ENCODE measurements at places on chromosomes 5 and 9. TPM values are rescaled to one million over a fixed set of nuclear protein-coding genes. Genes with fewer than 3 reads are reported as not detected.

- no peaks in the 10 kb centered on the region for H3K4me1 ChIP-seq
- H3K27ac ChIP-seq, result no peak overlapping the region
- no peaks in the 10 kb centered on the region for H3K27me3 ChIP-seq
- no peaks in the 10 kb centered on the region for H3K36me3 ChIP-seq
Measured at GRCh38 chr9:101226161-101226560, 158.6 kb downstream of the BAAT start.

DNA sequence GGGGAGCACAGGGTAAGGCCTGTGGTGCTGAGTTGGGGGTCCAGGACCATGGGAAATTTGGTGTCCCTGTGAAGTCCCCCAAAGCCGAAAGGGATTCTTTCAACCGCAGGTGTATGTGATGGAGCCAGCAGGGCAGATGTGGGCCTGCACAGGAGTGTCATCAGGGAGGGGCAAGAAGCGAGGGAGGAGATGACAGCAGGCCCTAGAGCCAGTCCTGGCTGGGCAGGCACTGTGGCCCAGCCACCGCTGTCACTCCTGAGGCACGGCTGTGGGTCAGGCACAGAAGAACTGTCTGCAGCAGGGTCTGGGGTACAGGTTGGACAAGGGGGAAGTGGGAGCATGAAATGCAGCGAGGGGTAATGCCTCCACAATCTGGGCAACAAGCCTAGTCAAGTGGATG is 4.8 kb downstream of the HK3 start:
- no peak overlapping the region for H3K27ac ChIP-seq
- no peaks in the 10 kb centered on the region for H3K4me1 ChIP-seq
- no peaks in the 10 kb centered on the region for H3K36me3 ChIP-seq
- no peak for DNase-seq
- no peaks in the 10 kb centered on the region for H3K27me3 ChIP-seq
- no peak overlapping the region for H3K4me3 ChIP-seq

- H3K27ac ChIP-seq, result no peak overlapping the region
- H3K27me3 ChIP-seq, result no peaks in the 10 kb centered on the region
- no peaks in the 10 kb centered on the region for H3K4me1 ChIP-seq
- DNase-seq, result no peak
- no peaks in the 10 kb centered on the region for H3K36me3 ChIP-seq
- no peak overlapping the region for H3K4me3 ChIP-seq
Measured at GRCh38 chr9:4365055-4365454, 65.2 kb upstream of the GLIS3 start.

DNA sequence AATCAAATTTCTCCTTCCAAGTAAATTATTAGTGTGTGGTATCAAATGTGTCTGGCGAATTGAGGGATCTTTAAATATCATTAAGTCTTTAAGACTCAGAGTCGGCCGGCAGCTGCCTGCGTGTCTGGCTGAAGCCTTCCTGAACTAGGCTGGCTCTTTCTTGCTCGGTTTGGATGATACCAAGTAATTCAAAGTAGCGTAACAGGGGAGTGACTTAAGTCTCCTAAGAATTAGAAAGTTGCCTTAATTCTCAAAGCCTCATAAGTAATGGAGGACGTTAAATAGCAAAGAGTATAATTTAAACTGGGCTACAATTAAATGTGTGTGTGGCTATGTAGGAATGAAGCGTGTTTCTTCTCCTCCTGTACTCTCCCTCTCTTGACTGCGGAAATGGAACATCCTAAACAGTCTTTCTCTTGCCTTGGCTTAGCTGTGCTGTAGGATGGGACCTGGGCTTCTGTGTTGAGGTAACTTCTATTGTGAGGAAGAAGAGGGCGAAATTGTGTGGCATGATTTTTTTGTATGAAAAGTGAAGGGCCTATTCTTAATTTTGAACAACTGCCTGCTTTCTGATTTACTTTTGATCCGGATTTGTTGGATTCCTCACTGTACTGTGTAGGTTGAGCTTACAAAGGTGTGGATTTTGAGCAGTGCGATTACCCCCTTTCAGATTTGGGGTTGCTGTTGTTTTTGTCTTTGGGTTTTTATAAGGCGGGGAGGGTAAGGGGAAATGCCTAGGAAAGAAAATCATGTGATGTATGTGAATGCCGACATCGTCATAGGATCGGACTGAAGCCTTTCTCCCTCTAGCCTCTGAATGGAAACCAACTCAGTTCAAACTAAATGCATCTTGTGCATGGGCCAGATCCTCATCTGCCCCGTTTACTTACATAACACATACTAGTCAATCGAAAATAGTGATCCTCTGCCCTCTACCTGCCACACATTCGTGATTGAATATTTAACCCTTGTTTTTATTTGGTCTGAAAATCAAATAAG is 29.9 kb downstream of the CPEB4 start:
- H3K4me1 ChIP-seq, result peaks cover 65% of the 10 kb centered on the region
- peak; percentile 91 for DNase-seq
- H3K4me3 ChIP-seq, result peak overlapping the region; percentile 41
- peaks cover 14% of the 10 kb centered on the region for H3K36me3 ChIP-seq
- peak overlapping the region; percentile 88 for H3K27ac ChIP-seq
- no peaks in the 10 kb centered on the region for H3K27me3 ChIP-seq

- H3K27ac ChIP-seq, result peak overlapping the region; percentile 47
- no peaks in the 10 kb centered on the region for H3K27me3 ChIP-seq
- H3K4me3 ChIP-seq, result no peak overlapping the region
- no peaks in the 10 kb centered on the region for H3K36me3 ChIP-seq
Measured at GRCh38 chr5:156411185-156411613, 84.2 kb downstream of the SGCD start.

DNA sequence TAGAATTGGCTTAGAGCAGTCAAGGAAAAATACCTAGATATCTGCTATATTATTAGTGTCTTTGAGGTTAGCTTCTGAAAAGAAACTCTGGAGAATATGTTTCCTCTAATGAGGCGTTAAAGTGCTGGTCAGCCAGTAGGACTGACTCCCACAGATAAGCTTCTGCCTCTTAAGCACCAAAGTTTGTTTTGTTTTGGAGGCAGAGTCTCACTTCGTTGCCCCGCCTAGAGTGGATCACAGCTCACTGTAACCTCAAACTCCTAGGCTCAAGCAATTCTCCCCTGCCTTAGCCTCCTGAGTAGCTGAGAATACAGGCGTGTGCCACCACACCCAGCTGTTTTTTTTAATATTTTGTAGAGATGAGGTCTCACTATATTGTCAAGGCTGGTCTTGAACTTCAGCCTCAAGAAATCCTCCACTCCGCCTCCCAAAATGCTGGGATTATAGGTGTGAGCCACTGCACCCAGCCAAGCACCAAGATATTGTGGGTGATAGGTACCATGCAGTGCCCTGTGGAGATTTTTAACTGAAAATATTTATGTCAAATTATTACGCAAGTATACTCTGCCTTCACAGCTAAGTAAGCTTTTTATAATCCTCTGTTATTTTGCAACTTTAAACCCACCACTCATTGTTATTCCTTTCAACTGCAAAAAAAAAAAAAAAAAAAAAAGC is 24.7 kb upstream of the TMEM171 start:
- H3K4me1 ChIP-seq, result no peaks in the 10 kb centered on the region
- peaks cover 16% of the 10 kb centered on the region for H3K36me3 ChIP-seq
- H3K4me3 ChIP-seq, result no peak overlapping the region
- no peaks in the 10 kb centered on the region for H3K27me3 ChIP-seq
- no peak for DNase-seq

SV2C gene
- total RNA-seq, result not detected

GRCh38 chr5:163473635-163474243 is 13.3 kb downstream of the HMMR start:
- no peaks in the 10 kb centered on the region for H3K4me1 ChIP-seq
- no peak overlapping the region for H3K27ac ChIP-seq
- H3K36me3 ChIP-seq, result no peaks in the 10 kb centered on the region
- no peak overlapping the region for H3K4me3 ChIP-seq
- H3K27me3 ChIP-seq, result no peaks in the 10 kb centered on the region

RNF183 gene
- not detected for total RNA-seq

ECM2 gene
- total RNA-seq, result 0.14 TPM

DNA sequence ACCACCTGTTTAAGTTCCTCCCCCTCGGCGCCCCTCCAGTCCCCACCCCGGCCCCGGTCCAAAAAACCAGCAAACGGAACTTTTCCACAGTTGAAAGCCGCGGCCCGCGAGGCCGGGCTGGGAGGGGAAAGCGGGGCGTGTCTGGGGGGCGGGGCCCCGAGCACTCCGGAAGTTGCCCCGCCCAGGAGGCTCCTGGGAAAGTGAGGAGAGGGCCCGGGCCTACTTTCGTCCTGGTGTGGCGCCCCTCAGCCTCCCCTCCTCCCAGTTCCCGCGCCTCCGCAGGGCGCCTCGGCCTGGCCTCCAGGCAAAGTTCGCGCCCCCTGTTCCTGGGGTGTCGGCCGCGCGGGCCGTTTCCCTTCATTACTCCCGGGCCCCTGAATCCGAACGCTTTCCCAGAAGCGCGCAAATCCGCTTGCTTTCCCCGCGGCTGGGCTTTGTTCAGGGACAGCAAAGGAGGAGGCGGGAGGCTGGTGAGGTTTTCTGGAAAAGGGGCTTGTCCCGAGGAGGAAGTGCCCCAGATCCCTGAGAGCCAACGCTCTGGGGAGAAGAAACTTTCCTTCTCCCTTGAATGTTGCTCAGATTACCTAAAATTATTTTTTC is 4.5 kb upstream of the DMRT3 start:
- H3K36me3 ChIP-seq, result no peaks in the 10 kb centered on the region
- H3K4me3 ChIP-seq, result peak overlapping the region; percentile 52
- H3K27ac ChIP-seq, result no peak overlapping the region

- H3K4me1 ChIP-seq, result no peaks in the 10 kb centered on the region
- no peak overlapping the region for H3K27ac ChIP-seq
- DNase-seq, result no peak
- peaks cover 5% of the 10 kb centered on the region for H3K27me3 ChIP-seq
Measured at GRCh38 chr5:173736374-173736773, 119.9 kb upstream of the BOD1 start.

BRD9 gene
- 45.8 TPM for total RNA-seq

DNA sequence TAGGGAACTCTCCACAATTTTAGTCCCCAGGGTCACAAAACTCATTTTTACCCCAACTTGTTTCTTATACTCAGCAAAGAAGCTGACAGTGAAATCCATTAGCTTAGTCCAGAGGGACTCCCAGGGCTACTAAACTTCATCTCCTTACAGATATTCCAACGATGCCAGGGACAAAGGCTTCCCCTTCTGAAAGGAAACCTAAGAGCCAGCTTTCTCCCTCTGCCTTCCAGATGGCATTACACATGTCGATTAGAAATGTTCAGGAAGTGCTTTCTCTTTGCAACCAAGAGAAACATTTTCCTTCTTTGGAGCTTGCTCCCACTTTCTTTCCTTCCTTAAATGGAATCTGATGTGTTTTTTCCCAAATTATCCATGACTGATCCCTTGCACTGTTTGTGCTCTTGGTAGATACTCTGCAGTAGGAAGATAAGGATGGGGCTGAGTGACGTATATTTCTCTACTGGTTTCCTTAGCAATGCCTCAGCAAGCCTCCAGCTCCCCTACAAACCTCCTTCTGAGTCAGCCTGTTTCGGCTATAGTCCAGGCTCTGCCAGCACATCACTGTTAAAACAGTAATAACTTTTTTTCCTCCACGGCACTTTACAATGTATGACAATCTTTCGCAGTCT is 43.0 kb upstream of the HTR4 start:
- no peaks in the 10 kb centered on the region for H3K27me3 ChIP-seq
- DNase-seq, result no peak
- no peak overlapping the region for H3K4me3 ChIP-seq
- no peaks in the 10 kb centered on the region for H3K36me3 ChIP-seq

Data from stomach (tissue), 19 donors.